ENCODE measurements at places on chromosomes 12 and 14. TPM values are rescaled to one million over a fixed set of nuclear protein-coding genes. Genes with fewer than 3 reads are reported as not detected.

The IL31 gene
- total RNA-seq, result not detected

The PDE3A gene
- 14.8 TPM for total RNA-seq

The PTPRQ gene
- total RNA-seq, result not detected

The SLC25A21 gene
- 0.09 TPM for total RNA-seq

The CCDC88C gene
- 27.3 TPM for total RNA-seq
